ENCODE measurements at places on chromosomes 1 and 21. TPM values are rescaled to one million over a fixed set of nuclear protein-coding genes. Genes with fewer than 3 reads are reported as not detected.

GRCh38 chr1:175569117-175569743, 174.2 kb downstream of the TNR start:
- no peak for DNase-seq

DNA sequence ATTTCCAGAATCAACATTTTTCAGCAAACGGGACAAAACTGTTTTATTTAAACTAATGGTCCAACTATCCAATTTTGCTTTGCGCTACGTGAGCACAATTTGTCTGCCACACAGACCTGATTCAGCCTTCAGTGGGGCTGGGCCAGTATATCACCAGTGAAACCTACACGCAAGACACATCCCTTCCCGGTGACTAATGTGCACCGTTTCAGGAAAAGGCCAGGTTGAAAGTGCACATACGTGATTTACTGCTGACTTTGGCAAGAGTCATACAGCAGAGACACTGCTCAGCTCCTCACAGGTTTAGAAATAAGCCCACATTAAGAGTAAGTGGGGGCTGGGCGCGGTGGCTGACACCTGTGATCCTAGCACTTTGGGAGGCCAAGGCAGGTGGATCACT, 5.1 kb upstream of the TMEM51 start:
- no peak for DNase-seq

GRCh38 chr1:56187405-56187804, 392.0 kb downstream of the PLPP3 start:
- DNase-seq = peak; percentile 64

- DNase-seq = no peak
These were observed 594.0 kb upstream of the RGS18 start for GRCh38 chr1:191564275-191564674.

DNA sequence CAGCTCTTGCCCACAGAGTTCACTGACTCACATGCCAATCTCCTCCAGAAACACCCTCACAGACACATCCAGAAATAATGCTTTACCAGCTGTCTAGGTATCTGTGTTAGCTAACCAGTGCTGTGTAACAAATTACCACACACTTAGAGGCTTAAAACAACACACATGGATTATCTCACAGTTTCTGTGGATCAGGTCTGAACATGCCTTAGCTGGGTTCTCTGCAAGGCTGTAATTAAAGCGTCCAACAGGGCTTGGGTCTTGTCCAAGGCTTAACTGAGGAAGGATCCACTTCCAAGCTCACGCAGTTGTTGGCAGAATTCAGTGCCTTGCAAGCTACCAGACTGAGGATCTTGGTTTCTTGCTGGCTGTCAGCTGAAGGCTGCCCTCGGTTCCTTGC, 92.5 kb upstream of the RGS4 start:
- DNase-seq = no peak

- DNase-seq = peak; percentile 89
These were observed 712 bp upstream of the LAMB3 start for GRCh38 chr1:209652873-209653401.

DNA sequence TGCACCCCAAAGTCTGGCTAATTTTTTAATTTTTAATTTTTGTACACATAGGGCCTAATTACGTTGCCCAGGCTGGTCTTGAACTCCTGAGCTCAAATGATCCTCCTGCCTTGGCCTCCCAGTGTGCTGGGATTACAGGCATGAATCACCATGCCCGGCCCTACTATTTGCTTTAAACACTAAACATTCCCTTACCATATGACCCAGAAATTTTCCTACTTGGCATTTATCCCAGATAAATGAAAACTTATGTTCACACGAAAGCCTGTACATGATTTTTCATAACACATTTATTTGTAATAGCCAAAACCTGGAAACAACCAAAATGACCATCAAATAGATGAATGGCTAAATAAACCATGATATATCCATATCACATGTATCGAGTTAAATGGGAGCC, 35.8 kb downstream of the NDUFS5 start:
- no peak for DNase-seq

DNA sequence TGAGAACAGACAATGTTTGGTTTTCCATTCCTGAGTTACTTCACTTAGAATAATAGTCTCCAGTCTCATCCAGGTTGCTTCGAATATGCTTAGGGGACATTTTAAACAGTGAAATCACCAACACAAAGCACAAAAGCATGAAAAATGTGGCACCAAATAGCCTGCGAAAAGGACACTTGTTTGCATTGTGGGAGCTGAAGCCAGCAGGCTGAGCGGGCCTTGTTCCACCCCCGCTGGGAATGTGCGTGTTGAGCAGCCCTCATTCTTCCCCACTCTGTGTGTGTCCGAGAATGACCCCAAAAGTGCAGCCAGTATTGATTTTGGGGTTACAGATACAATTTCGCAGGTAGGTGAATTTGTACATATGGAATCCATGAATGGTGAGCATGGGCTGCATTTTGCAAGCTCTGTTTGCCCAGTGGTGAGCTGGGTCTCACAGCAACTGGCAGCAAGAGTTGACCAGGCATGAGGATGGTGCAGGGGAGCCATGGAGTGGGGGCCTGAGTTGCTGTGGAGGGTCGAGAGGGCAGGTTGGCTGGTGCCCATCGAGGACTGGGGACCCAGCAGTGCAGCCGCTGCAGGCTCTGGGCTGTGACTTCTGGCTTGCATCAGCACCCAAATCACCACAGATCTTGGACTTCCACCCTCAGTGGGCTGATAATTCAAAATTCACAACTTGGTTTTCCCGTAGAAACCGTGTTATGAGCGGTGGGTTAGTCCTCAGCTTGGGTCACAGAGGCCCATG, 29.4 kb downstream of the NENF start:
- DNase-seq = no peak

DNA sequence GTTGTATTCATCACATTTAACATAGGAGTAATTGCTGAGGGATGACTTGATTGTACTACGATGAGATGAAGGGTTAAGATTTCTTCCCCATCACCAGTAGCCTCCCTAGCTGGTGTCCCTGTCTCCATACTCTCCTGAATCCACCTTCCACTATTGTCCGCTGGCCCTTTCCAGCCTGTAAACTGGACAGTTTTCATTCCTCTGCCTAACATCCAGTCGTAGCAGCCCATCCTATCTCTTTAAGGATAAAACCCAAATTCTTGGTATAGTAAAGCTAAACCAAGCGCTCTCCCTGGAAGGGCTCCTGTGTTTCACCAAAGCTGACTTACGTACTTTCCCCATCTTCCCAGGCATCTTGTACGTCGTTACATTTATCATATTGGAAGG, 670 bp downstream of the COX20 start:
- DNase-seq = peak; percentile 67

DNA sequence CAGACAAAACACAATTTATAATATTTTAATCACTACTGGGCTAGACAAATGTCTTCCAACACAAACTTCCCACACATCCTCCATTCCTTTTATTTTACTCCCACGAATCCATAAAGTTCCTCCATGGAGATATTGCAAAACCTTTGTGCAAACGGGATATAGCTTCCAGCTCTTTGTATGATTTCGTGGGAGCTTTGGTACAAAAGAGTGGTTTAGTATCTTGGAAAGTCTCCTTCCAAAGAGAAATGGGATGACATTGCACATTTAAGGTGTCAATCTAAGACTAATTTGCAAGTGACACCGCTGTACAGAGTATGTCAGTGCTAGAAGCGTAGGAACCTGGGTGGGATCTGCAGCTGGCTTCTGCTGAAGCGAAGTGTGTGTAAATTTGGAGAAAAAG, 455.2 kb upstream of the RUNX1 start:
- DNase-seq = no peak

- no peak for DNase-seq
These were observed 83.8 kb downstream of the MRPL37 start for GRCh38 chr1:54283635-54284385.

DNA sequence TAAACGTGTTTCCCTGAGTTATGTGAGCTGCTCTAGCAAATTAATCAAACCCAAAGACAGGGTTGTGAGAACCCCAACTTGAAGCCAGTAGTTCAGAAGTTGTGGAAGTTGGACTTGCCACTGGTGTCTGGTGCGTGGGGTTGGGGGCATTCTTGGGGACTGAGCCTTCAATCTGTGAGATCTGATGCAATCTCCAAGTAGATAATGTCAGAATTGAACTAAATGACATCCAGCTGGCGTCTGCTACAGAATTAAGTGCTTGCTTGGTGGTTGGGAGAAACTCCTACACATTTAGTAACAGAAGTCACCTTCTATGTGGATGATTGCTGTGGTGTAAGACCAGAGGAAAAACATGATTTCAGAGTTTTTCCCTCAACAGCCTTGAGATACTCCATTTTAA, 207.4 kb downstream of the FGGY start:
- DNase-seq = no peak

- DNase-seq = no peak
These were observed 6.9 kb downstream of the CASQ1 start for GRCh38 chr1:160197231-160197630.

DNA sequence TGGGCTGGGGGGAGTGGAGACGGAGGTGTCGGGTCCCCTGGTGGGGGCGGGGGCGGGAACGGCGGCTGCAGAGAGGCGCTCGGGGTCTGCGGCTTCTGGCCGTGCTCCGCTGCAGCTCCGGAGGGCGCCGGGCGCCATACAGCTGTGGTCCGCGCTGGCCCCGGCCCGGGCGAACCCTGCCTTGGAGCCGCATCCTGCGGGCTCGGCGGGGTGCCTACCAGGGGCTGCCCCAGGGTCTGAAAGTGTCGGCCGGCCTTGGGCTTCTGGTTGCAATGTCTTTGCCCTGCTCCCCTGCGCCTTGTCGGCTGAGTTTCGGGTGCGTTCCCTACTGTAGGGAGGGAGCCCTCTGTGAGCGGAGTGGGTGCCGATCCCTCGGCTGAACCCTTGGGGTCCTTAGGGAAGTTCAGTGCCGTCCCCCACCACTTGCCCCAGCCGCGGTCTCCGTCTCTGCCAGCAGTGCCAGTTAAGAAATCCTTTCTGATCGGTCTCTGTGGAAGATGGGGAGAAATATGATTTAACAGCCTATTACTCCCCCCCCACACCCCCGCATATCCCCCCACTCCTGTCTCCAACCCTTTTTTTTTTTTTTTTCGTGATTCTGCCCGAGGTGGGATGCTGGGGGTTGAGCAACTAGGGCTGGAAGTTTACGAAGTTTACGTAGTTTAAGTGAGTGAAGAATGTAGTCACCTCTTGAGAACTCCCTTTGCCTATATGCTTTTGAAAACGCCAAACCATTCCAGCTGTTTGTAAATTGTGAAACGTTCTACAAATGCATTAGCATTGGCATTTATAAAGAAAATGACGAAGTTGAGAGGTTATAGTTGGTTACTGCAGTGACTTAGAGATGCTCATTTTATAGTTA, 588 bp downstream of the NEXN start:
- peak; percentile 90 for DNase-seq

DNA sequence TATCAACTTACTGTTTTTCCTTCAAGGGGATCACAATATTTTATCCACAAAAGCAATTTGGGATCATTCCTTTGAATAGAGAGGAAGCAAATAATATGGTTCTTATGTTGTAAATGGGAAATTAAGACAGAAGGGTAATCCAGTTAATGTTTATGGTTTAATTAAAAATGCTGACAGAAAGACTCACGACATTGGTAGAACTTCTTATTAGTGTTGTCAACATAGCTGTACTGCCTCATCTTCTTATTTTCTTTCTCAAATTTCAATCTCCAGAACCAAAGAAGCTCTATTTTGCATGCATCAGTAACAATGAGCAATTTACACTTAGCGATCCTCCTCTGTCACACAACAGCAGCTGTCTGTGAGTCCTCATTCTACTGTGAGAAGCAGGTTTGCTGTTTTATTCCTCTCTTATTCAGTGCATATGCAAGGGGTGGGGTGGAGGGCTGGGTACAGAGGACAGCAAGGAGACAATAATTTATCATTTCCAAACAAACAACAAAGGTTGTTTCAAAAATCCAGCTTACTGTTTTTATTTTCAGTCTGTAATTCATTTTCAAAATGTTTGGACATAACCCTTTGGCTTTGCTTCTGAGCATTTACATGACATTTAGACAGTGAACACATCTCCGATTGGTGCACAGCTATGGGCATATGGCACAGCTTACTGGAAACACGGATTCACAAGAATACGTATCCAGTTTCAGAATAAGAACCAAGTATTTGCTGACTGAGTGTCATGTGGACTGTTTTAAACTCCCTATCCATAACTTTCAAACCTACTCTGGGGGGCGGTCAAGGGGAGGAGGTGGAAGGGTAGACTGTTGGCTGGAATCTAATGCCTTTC, 335.9 kb downstream of the RGS7 start:
- no peak for DNase-seq

DNA sequence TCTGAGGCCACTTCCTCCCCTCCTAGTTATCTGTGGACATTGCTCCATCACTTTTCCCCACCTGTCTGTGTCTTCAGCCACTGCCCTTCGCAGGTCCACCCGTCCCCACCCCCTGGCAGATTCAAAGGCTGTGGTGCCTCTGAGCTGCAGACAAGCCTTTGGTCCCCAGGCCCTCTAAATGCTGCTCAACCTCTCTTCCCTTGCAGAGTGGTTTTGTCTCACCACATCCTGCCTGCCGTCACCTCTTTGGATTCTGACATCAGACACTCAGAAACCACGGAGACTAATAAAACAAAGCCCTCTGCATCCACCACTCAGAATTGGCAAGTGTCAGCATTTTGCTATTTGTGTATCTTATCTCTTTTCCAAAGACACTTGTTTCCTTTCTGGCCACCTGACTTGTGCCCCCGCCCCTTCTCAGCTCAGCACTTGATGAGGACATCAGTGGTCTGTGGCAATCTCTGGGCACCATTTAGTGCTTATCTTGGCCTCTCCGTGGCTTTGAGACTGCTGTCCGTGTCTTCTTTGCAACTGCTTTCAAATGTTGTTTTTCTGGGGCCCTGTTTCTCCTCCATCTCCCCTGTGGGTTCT, 7.7 kb downstream of the CNIH3 start:
- peak; percentile 26 for DNase-seq

DNA sequence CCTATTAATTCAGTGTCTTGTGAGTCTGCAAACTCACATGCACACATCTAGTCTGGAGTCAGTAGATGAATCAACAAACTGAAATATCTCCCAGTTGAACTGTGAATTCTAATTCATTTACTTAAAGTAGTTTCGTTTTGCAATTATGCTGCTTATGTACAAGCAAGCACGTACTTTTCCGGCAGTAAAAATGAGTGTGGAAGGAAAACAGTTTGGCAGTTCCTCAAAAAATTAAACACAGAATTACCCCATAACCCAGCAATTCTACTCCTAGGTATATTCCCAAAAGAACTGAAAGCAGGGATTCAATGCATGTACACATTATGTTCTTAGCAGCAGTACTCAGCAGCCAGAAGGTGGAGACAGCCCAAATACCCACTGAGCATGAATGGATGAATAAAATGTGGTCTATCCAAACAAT, 49.3 kb downstream of the GNB1 start:
- DNase-seq = no peak

DNA sequence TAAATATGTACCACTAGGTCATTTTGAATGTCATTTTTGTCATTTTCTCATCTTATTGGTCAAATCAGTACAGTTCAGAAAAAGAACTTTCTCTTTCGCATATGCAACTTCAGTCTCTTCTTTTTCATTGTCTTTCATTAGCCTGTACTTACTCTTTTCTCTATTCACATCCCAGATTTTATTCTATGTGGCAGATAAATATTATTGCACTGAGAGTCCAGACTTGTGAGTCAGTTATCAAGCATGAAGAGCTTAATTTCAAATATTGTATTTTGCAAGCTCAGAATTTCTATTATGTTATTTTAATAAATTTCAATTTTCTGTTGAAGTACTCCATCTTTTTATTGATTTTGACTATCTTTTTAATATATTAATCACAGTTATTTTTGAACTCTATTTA, 105.2 kb upstream of the PALMD start:
- no peak for DNase-seq

The SYCP1 gene
- not detected for polyA plus RNA-seq

The PLEKHM2 gene
- polyA plus RNA-seq = 49.3 TPM

The LCE3D gene
- not detected for polyA plus RNA-seq

The GTF2B gene
- polyA plus RNA-seq = 29.2 TPM

The SH2D1B gene
- polyA plus RNA-seq = 1.6 TPM

The C4BPB gene
- polyA plus RNA-seq = 5.1 TPM

The SLC9C2 gene
- 0.05 TPM for polyA plus RNA-seq

The ATP6V1G3 gene
- polyA plus RNA-seq = not detected

Measured in lung (tissue), 17 donors.